Fibroblast of mammary gland (primary cell): ENCODE measurements at places on chromosomes 5 and 9.

- no peak for DNase-seq
Observed at GRCh38 chr9:69494763-69495162, 169.7 kb downstream of the ENTREP1 start.

DNA sequence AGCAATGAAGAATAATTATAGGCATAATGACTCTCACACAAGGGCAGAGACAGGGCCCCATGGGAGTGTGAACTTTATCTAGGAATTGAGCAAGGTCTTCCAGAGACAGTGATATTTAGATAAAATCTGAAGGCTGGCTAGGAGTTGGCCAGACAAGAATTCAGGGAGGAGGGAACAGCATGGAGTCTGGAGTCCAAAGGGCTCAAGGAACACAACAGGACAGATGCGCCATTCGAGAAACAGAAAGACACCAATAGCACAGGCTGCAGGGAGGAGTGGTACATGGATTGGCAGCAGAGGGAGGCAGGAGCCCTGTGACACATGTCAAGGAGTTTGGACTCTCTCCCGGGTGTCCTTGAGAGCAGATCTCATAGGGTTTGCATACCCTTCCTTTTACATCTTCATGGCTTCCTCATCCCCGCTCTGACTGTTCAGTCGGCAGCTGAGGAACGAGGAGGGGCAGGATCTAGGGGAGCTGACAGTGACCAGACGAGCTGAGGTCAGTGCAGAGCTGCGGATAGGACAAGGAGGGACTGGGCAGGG is 64.0 kb upstream of the XPA start:
- no peak for DNase-seq

GRCh38 chr5:50963971-50964745 is 297.7 kb downstream of the PARP8 start:
- DNase-seq, result no peak

- DNase-seq, result no peak
Observed at GRCh38 chr9:99592834-99593574, 228.7 kb upstream of the NR4A3 start.

DNA sequence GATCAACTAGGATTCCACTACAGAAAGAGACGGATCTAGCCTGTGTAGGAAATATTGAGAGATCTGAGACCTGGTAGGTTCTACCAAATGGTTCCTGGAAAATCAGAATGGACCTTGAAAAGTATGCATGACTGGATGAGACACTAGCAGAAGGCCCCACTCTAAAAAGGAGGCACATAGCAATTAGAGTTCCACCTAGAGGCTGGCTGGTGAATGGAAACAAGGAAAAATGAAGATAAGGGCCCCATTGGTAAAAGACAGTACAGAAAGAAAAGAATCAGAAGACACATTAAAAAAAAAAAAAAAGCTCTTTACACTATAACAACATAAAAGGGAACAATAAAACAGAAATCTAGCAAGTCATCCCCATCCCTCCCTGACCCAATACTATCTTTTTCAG is 518.5 kb downstream of the NR2F1-AS1 start:
- DNase-seq, result peak; percentile 16

DNA sequence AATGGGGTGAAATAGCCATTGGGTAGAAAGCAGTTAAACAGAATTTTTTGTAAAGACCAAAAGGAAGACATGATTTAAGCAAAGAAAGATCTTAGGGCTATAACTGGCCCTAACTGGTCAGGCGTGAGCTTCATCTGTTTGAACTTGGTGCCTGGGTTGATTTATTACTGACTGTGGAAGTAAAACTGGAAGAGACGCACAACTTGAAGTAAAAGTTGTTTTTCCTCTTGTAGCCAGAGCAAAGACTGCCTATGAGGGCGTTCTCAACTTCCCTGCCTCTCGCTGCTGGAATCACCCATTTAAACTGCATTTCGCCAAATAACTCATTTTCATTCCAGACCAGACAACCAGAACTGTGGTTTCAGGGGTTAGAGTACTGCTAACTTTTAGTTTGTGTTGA is 1.5 kb downstream of the THBS4 start:
- no peak for DNase-seq

DNA sequence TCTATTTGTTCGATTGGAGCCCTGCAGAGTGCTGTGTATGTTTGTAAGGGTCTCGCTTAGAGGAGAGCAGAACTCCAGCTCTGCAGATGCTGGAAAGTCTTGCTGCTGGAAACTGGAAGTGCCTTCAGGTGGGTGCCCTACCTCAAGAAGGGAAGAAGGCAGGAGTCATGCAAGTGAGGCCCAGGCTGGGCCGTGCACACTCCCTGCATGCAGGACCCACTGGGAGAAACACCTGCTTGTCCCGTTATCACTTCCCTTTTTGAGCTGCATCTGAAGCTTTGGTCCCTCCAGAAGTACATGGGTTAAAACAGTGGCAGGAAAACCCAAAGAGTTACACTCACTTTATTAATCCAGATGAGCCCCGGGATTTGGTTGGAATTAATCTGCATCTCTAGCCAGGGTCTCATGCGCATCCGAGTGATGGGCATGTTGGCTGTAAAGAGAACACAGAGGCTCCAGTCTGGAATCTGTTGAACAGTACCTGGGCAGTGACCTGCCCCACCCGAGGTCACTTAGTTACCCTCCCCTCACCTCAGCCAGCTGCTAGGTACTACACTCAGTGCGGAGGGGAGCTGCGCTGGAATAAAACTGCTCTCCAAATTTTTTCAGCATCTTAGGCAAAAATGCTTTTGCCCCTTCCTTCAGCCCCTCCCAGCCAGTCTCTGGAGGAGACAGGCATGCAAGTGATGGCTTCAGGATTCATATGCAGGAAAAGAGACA is 1.4 kb downstream of the IRF1 start:
- no peak for DNase-seq

DNA sequence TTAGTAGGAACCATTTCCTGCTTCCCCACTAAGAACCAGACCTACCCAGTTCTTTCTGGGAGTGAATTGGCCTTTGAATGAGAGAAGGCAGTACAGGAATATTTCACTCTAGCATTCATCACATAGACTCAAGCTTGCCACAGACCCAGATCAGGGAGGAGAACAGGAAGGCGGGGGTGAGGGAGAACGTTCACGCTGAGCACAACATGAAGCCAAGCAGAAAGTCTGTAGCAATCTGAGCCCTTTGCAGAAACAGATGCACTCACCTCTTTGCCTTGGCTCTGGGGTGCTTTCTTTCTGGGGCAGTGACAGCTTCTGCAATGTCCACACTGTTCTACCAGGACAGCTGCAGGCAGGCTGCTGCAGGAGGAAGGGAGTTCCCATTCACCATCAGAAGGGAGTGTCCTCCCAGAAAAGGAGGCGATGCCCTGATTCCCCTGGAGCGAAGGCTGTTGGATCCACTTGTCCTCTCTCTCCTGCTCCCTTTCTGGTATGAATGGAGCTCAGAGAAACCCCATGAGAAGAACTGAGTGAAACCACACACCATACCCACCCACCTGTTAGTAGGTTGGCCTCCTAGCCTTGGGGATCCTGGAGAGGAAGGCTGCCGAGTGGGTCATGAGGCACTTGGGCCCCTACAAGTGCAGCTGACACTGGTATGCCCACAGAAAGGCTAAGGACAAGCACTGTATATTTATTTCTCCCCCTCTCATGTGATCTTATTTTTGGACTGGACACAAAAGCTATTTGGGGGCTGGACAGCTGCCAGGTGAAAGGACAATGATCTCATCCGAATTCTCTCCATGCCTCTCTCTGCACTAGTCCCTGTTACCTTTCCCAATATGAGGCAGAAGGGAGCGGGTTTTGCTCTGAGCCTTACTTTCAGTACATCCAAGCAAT is 11.7 kb upstream of the FGF1 start:
- peak; percentile 82 for DNase-seq

DNA sequence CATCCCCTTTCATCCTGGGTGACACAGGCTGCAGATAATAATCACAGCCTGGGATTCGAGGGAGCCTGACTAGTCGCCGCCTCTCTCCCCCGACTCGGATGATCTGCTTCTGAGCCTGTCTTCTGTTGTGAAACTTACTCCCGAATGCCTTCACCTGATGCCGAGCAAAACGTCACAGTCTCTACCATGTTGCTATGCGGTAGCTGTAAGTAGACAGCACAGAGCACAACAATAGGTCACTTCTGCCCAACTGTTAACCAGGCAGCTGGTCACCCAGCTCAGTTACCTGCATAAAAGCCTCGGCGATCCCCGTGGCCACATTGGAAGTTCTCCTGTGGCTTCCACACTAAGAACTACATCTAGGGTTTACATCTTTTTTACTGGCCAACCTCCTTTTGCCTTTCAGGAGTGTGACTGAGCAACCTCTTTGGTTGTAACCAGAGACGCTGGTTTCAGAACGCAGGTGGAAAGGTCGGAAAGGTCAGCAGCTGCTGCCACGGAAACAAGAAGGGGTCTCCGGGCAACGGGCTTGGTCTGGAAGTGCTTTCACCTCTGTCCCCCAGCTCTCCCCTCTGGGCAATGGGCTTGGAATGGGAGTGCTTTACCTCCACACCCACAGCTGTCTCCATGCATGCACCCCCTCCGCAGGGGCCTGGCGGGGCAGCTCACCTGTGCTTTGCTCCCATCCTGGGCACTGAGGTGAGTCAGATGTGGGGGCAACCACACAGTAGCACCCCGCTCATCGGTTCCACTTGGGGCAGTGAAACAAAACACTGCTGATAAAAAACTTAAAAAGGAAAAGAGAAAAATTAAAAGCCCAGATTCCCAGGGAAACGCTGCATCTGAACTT is 7.6 kb upstream of the PPP1R26 start:
- DNase-seq, result no peak

GRCh38 chr5:131783874-131784273 is 12.9 kb downstream of the FNIP1 start:
- DNase-seq, result no peak

- no peak for DNase-seq
Observed at GRCh38 chr5:150815010-150815409, 31.3 kb upstream of the IRGM start.

DNA sequence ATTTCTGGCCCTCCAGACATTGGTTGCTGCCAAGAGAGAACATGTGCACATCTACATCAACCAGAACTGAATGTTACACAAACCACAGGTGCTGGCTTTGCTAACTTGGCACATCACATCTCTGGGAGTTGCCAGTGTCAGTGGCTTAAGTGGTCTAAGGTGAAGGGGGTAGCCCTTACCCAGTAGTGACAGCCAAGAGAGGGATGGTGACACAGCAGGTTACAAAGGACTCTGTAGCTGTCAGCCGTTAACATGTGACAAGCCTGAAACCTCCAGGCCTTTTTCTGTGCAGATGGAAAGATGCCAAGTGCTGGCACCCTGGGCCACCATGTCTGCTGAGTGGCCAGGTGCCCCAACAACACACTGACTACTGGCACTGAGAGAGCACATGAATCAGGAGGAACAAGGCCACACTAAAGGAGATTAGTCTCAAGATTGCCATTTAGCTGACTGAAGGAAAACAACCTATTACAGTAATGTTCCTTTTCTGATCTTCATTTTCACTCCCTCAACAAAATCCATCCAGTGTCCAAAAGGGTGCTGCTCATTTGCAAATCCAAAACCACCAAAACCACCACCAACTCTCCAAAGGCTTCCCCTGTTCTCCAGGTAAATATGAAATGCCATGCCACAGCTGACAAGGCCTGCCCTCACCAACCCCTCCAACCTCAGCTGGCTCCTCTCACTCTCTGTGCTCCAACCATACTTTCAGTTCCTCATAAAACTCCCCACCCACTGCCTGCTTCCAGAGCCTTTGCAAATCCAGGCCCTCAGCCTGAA is 20.2 kb downstream of the SIL1 start:
- DNase-seq, result peak; percentile 16

- DNase-seq, result no peak
Observed at GRCh38 chr9:96408409-96409280, 9.5 kb downstream of the ZNF367 start.

GRCh38 chr9:124761710-124762109 is 9.4 kb downstream of the NR6A1 start:
- DNase-seq, result no peak

- no peak for DNase-seq
Observed at GRCh38 chr5:98085593-98085992, 687.9 kb upstream of the RGMB start.

GRCh38 chr9:76818271-76818670 is 54.0 kb downstream of the PCA3 start:
- DNase-seq, result peak; percentile 99

DNA sequence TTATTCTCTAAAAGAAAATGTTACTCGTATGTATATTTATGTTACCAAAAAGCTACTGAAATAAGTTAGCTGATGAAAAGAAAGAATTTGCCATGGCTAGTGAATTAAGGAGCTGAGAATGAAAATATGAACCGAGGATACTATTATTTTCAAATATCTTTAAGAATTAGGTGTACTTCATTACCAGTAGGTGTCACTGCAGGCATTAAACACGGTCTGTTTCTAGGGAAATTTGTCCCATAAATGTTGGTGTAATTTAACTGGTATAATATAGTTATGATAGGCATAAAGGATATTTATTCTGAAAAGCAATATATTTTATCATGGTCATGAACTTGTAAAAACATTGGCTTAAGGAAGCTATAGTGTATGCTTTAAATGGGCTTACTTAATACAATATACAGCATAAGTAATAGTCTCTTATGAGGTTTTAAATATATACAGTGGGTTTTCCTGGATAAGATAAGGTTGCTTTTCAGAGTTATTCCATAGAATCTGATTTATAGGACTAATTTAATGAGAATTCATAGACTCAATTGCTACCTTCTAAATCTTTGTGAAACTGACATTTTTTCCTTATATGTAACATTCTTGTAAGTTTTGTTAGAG is 72.4 kb upstream of the MPDZ start:
- peak; percentile 74 for DNase-seq

- no peak for DNase-seq
Observed at GRCh38 chr9:81649475-81650240, 39.7 kb downstream of the TLE1 start.

GRCh38 chr9:21311889-21312288 is 6.8 kb upstream of the IFNA5 start:
- DNase-seq, result no peak

DNA sequence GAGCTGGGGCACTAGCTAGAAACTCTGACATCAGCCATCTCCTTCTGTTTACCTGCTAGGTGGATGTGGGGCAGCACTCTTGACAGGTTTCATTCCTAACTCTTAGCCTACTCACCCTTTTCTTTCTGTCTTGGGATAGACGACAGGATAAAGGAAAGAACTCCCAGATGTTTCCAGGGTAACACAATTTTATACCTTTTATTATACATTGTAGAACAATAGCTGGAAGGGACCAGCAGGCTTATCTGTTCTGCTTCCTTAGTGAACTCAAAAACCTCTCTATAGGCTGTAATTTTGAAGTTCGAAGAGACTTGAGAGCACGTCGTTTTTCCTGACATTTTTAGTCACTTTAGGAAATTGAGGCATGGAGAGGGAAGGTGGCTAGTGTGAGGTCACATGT is 13.2 kb downstream of the SPTAN1 start:
- DNase-seq, result no peak

GRCh38 chr9:123523001-123523400 is 167.0 kb downstream of the CRB2 start:
- DNase-seq, result no peak

- DNase-seq, result no peak
Observed at GRCh38 chr5:138054847-138055558, 22.1 kb upstream of the FAM13B start.

GRCh38 chr5:91420879-91421278 is 37.8 kb upstream of the ARRDC3 start:
- DNase-seq, result no peak

DNA sequence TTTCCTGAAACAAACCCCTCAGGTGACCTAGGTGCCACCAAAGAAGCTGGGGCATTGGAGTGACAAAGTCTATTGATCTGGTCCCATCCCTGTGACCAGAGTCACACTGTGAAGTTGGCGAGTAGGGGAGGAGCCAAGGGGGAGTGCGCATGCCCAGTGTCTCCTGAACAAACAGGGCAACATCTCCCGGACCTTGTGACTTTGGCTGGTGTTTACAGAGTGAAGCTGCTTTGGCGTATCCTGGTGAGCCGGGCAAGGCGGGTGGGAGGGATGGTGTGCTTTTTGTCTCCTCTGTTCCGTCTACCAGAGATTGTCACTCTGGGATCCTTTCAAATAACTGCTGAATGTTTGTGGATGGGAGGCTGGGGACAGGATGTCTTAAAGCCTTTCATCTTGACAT is 204.5 kb downstream of the HSPA4 start:
- no peak for DNase-seq
